ENCODE measurements at places on chromosomes 1 and 21.

DNA sequence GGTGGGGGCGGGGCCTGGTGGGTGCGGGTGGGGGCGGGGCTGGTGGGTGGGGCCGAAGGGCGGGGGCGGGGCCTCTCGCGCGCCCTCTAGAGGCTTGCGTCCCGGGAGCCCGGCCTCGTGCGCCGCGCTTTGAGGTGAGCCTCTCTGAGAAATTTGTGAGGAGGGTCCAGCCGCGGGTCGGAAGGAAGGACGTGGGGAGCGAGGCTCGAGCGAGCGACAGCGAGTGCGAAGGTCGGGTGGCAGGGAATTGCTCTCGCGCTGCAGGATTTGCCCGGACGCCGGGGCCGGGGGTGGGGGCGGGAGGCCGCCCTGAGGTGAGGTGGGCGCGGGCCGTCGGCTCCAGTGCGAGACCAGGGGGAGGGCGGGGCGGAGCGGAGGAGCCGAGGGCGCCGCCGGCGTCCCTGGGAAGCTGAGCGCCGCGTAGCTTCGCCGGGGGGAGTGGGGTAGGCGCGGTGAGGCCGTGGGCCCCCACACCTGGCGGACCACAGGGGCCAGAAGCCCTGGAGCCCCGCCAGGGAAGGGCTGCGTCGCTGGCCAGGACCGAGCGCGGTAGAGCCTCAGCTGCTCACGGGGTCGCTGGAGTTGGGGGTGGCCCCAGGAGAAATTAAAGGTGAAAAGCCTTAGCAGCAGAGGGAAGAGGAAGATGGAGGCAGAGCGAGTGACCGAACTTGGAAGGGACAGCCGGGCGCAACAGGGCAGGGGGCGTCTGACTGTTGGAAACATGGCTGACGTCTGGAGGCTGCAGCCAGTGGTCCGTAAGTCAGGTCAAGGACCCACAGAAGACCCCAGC lies 754 bp upstream of the LSS start:
- DNase-seq: no peak

- no peak for DNase-seq
Observed at GRCh38 chr1:74857676-74858075, 124.7 kb downstream of the TYW3 start.

DNA sequence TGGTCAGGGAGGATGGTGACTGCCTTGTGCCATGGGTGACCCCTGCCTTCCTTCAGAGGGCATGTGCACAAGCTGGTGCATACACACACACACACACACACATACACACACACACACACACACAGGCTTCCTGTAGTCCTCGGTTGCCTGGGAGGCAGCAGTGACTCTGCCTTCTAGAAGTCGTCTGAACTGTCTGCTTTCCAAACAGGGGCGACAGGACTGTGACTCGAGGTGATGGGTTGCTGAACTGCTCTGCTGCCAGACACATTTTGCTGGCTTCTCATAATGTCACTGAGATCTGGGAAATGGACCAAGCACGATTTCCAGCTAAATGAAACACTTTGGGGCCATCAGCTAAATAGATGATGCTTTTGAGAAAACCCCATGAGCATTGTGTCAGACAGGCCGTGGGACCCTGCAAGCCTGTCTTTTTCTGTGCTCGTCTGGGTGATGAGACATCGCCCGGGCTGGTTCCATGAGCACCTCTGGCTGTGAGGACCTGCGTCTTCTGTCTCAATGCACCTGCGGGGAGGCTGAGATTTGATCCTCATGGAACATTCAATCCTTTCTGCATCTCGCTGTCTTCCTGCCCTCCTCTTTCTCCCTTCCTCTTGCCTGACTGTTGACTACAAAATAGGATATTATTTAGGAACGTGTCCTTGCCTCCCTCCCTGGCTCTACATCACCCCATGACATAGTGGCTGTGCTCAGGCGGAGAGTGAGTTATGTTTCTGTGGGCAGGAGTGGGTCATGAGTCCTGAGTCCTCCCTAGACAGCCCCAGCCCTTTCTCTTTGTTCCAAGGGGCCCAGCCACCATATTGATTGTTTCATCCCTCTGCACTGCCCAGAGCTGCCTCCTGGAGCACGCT lies 436.8 kb downstream of the CAMTA1 start:
- no peak for DNase-seq

DNA sequence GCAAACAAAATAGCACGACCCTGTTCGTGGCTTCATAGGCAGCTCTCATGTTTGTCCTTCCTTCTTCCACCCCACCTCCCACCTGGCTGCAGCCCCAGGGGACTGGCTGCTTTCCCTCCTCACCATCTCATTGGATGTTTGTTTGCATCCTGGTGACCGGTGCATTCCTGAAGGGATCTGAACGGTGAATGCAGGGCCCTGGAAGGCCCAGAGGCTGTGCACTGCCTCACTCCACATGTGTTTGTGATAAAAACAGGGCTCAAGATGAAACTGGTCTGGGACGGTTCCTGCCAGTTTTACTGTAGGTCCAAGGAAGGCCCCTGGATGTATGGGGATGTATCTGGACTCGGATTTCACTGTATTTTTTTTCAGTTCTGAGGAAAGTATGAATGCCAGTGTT lies 42.8 kb downstream of the CNN3 start:
- DNase-seq: no peak

- no peak for DNase-seq
Observed at GRCh38 chr1:51636764-51637522, 20.1 kb downstream of the OSBPL9 start.

DNA sequence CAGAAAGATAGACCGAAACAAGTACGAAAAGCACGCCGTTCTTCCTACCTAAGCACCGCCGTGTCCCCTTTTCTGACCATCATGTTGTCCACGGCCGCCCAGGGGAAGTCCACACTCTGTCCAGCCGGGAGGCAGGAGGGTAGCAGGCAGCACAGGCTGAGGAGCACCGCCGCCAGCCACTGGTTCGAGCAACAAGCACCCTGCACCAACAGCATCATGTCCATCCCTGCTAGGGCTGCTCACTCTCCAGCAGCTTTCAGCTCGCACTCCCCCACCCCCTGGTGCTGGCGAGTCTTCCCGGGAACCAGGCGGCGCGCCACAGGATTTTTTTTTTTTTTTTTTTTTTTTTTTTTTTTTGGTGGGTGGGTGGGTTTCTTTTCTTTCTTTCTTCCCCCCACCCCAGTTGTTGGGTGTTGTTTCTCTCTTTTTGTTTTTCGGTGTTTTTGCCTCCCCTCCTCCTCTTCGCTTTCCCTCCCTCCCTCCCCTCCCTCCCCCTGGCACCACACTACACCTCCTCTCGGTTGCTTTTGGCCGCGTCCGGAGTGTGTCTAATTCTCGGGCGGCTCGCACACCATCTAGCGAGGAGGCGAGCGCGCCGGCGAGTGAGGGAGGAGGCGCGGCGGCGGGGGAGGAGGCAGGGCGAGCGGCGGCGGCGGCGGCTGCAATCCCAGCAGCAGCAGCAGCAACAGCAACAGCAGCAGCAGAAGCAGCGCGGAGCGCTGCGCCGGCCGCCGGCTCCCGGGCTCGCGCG lies at the start of gene NEGR1:
NEGR1 (minus strand) TSS at position 269 of the 751 bp plus-strand sequence.
- DNase-seq: peak; percentile 87

GRCh38 chr1:32336963-32337675 lies 1.1 kb upstream of the MARCKSL1 start:
- no peak for DNase-seq

- no peak for DNase-seq
Observed at GRCh38 chr21:46662367-46662654, 26.8 kb downstream of the PRMT2 start.

DNA sequence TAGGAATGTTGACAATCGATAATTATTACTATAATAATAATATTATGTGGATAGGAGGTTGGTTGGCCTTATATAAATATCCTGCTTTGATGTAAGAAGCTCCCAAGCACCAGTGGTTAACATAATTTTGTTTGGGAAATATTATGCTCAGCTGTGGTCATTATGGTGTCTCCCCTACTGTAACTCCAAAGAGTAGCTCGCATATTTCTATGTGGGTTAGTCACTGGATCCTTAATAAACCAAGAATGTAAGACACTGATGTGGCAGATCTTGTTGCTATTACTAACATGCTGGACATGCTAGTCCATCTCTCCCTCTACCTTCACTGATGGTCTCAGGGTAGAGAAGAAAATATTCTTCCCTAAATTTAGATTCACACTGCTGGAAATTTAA lies 79.2 kb upstream of the RALGPS2 start:
- DNase-seq: no peak

DNA sequence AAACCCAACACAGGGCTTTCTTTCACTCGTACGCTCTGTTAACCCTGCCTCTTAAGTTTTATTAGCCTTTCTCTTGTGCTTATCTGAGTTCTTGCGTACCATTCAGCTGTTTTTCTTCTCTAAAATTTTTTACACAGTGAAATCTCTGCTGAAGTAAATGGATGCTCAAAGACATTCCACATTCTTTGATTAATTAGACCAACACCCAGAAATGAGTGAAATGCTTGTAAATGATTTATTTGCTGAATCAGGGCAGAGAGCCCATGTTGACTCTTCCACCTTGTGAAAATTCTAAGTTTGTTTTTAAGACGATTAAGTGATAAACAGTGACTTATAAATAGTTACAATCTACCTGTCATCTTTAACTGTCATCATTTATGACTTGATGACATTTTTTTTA lies 156.7 kb downstream of the ACTL8 start:
- no peak for DNase-seq

DNA sequence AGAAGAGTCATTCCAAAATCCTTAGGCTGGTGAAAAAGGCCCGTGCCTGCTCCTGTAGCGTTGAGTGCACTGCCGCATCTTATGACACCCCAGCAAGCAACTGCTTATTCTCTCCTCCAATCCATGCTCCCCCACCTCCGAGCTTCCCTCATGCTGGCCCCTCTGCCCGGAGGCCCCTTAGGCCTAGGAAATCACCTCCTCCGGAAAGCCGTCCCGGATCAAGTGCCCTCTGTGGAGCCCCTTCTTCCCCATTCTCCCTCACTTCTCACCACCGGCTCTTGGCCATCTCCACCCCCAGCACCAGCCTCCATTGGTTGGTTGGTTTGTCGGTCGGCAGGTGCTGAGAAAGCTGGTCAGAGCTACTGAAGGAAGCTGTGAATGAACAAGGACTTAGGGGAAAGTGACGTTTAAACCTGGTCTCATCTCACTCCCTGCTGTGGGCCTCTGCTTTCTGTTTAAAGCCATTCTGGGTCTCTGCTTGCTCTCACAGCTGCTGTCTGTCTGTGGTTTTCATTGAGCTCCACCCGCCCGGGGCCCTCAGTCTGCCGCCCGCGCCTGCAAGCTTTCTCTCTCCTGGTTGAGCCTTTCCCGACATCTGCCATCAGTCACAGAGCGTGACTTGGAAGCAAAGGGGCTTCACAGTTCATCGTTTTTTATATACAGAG lies 122.2 kb downstream of the KCNN3 start:
- DNase-seq: peak; percentile 99

- DNase-seq: no peak
Observed at GRCh38 chr1:22528451-22528850, 34.8 kb upstream of the EPHA8 start.

GRCh38 chr1:238241607-238242006 lies 350.9 kb upstream of the ZP4 start:
- DNase-seq: no peak

DNA sequence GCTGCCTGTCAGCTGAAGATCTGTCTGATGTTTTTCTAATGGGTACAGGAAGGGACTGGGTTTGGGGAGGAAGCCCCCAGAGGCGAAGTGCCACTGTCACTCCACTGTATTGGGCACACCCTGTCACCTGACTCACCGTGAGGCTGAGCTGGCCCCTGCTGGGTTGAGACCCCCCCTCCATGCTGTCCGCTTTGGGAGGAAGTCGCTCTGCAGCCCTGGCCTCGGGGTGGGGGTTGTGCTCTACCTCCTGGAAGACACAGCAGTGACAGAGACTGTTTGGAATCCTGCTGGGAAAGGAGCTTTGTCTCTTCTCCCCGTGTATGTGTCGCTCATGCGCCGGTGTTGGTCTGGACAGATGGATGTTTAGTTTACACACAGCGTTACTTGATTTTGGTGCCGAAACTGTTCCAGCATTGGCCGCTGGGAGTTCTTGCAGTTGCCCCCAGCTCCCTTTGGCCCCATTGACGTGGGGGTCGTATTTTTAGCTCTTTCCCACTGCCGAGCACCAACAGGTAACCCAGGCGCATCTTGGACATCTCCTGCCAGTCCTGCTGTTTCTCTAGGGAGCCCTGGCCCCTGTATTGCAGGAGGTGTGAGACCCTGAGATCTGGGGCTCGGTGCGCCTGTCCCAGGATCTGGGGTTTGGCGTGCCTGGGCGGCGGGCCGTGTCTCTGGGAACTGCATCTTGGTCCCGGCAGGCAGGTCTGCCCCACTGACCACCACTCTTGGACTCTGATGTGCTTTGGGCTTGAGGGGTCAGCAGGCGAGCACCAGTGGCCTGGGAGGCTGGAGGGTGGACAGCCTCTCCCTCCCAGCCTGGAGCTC lies 30.3 kb downstream of the SLX9 start:
- peak; percentile 95 for DNase-seq

DNA sequence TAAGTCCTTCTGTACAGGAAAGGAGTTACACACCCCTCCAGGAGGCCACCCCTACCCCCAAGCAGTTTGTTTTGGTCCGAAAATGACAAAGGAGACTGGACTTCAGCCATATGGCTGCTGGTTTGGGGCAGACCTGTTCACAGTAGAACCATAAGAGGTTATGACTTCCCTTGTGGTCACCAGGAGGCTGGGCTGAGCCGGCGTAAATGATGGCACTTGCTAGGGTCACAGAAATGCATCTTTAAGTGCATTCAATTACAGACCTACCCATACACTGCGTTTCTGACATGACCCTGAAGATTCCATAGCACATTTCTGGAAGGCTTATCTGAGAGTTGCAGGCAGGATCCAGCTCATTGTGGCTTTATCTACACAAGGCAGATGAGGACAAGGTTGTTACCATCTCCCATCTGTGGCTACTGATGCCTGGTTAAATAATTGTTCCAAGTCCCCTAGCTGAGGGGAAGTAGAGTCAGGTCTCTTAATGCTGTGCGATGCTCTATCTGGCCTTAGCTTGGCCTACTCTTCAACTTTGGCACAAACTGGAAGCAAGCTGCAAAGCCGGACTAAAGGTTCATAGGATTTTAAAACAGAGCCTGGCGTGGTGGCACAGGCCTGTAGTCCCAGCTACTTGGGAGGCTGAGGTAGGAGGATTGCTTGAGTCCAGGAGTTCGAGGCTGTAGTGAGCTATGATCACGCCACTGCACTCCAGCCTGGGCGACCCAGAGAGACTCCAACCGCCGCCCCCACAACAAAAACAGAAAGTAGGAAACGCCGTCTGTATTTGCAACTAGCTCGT lies 1.7 kb upstream of the TRIM67 start:
- DNase-seq: no peak

All from WERI-Rb-1 (cell line).